ENCODE measurements at places on chromosomes 11 and 22.

DNA sequence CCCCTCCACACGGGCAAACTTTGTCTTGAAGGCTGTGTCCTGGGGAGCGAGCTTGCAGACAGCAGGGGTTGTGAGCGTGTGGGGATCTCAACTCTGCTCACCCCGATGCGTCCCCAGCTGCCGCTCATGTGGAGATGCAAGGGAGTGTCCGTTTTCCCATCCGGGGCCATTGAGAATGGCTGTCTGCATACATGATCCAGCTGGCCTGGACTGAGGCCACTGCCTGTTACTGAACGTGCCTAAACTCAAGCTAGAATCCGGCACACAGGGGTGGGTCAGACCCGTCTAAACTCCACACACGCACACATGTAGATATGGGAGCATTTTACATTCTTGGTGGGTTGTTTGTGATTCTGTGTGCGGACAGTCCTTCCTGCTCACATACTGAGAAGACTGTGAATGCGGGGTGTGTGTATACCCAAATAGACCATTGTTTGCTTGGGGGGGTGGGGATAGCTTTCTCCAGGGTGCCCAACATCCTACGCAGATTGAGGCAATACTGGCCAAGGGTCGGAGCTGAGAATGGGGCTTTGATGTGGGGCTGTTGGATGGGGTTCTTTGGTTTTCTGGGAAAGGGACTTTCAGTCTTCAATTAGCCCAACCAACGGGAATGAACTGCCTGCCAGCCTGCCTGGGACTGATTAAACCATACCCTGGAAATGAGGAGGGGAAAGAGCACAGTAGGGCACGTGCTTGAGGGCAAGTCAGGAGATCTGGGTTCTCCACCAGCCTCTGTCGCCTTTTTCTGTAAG, 60.4 kb downstream of the ST3GAL4 start:
- no peak for DNase-seq

DNA sequence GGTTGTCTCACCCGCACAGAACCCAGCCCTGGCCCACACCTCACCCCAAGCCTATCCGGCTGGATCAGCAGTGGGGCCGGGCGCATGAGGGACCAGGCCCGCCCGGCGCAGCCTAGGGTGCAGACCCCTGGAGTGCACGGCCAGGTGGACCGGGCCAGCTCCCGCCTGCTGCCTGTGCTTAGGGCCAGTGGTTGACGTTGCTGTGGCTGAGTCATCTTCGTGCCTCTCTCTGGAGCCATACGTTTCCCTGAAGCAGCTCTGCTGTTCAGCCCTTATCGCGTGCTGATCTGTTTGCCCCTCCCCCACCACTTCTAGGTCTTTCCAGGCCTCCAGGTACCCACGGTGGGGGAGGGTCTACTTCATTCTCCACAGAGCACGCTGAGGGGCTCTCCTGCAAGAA, 39.5 kb downstream of the CDKN1C start:
- no peak for DNase-seq

DNA sequence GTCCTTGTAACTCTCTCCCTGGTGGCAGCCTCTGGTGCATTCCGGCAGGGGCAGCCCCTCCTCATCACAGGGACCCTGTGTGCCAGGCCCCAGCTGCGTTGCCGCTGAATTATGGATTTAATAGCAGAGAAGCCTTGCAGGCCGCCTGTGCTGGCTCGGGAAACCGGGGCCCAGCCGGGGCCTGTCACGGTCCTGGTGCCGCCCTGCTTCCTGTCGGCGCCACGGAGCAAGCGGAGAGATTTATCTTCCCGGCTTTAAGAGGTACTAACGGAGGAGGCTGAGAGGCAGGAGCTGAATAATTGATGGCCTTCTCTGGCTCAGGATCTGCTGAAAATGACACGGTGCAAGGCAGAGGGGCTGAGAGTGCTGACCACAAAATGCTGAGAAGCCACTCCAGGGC, 54.0 kb upstream of the CCDC188 start:
- no peak for DNase-seq

DNA sequence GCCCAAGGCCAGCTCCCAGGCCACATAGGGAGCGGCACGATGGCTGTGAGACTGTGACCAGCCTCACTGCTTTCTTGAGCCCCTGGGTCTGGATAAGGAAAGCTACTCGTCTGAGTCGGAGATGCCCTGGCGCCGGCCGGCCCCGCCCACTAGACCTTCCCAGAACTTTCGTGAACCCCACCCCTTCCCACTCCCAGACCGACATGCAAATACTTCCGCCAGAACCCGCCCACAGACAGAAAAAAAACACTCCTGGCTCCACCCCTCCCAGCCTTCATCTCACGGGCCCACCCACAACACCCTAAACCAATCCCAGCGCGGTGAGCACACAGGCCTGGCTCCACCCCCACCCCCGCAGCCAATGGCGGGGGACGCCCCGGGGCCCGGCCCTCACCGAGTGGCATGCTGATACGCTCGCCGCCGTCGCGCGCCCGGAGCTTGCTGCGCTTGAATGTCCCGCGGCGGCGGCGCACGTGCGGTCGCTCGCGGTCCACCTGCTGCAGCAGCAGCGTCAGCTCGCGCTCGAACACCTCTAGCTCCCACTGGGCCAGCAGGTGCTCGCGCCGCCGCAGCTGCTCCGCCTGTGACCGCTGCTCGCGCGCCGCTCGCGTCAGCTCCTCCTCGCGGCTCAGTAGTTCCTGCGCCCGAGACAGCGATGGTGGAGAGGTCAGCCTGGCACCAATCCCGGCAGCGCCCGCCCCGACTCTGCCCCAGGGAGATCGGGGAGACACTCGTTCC, 7.0 kb downstream of the MAP3K11 start:
- no peak for DNase-seq

GRCh38 chr22:39686178-39686620, 115.6 kb downstream of the CACNA1I start:
- DNase-seq = no peak

GRCh38 chr11:120940160-120940848, 83.6 kb upstream of the TBCEL start:
- no peak for DNase-seq

GRCh38 chr11:97610000-97610399, 1220.2 kb downstream of the JRKL start:
- DNase-seq = no peak

DNA sequence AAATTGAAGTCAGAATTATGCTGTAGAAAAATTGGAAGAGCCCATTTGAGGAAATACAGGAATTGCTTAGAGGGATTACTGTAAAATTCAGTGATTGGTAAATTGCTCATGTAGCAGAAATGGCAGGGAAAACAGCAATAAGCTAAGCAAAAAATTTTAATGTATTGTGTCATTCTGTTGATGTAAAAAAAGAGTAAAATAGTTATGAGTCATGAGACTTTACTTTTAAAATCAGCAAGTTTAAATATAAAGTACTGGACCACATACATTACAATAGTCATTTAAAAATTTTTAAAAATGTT, 10.4 kb downstream of the PDHX start:
- DNase-seq = no peak

DNA sequence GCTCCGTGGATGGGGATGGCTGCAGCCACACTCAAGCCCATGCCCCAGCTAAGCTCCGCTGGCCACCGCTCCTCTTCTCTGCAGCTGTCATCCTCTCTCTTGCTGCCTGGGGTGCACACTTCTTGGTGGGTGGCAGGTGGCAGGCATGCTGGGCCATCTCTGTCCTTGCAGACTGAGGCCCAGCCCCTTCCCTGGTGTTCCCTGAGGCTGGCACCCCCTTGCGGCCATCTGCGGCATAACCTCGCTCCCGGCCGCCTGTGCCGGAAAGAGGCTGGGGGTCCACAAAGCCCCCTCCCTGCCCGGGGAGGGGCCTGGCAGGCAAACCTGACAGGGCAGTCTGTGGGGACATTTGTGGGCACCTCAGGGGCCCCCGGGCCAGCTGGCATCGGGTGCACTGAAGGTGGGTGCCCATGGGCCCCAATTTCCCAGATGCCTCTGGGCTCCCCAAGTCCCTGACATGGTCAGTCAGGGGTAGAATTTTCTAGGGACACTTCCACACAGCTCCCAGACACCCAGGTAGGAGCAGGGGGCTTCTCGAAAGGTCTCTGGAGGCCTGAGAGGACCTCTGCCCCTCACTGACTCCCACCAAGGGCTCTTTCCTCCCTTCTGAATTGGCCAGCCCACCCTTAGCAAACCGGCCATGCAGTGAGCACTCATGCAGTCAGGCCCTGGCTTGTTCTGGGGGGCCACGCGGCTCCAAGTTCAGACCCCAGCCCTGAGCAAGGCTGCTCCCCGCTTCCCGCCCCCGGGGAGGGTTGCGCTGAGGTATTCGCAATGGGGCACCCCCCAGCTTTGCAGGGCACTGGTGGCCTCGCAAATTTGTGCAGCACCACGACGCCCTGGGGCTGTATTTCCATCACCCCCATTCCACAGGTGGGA, 23.5 kb upstream of the TH start:
- no peak for DNase-seq

DNA sequence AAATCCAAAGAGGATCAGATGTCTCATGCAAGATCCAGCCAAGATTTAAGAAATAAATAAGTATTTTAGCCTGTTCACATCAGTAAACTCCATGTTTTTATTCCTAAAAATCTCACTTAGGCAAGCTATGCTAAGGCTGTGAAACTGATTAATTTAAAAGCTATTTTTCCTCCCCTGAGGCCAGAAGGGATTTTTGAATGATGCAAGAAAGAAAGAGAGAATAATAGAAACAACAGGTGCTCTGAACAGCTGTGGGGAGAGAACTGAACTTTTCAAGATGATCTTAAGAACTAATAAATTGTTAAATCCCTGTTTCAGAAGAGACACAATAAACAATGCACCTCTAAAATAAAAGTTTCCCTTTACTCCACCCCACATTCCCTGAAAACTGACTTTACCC, 241.6 kb downstream of the DLG2 start:
- DNase-seq = no peak

- no peak for DNase-seq
These were observed 460.0 kb downstream of the BUD13 start for GRCh38 chr11:116312570-116313391.

- DNase-seq = no peak
These were observed 31.8 kb downstream of the TPBGL start for GRCh38 chr11:75272391-75272790.

DNA sequence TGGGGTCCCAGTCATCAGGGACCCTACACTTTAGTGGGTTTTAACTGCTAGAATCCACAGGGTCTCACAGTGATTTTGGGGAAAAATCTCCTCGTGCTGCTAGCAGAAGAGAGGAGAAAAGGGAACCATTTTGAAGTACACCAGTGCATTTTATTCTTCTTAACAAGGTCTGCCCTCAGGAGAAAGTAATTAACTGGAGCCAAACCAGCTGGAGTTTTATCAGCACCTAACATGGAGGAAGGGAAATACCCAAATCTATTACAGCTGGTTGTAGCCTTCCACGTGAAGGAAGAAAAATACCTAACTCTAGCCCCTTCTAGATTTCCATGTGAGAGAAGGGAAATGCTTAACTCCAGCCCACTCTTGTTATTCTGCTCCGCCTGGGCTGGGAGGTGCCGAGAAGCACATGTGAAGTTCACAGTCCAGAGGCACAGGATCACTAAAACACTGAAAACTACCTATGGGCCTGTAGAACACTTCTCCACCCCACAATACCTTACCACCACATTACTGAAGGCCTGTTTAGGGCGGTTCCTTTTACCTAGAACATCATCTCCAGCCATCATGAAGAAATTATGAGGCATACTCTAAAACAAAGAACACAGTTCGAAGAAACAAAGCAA, 31.3 kb upstream of the TEAD1 start:
- DNase-seq = no peak

GRCh38 chr11:118415739-118416068, 14.3 kb downstream of the ATP5MG start:
- DNase-seq = no peak

- no peak for DNase-seq
These were observed 48.7 kb downstream of the OTOG start for GRCh38 chr11:17595526-17596309.

- no peak for DNase-seq
These were observed 153.0 kb upstream of the PITPNB start for GRCh38 chr22:28072066-28072465.

GRCh38 chr11:33445761-33446161, 188.6 kb downstream of the HIPK3 start:
- no peak for DNase-seq

DNA sequence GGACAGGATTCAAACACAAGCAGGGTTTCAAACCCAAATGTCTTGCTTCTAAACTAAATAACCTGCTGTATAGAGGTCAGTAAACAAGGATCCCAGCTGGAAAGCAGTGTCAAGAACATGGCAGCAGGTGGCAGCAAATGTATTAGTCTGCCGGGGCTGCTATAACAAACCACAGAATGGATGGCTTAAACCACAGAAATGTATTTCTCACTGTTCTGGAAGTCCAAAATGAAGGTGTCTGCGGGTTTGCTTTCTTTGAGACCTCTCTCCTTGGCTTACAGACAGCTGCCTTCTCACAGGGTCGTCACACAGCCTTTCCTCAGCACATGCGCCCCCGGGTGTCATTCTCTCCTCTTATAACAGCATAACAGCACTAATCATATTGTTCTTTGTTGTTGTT, 65.1 kb upstream of the LRRC55 start:
- peak; percentile 1 for DNase-seq

- no peak for DNase-seq
These were observed 141.0 kb downstream of the ARHGAP42 start for GRCh38 chr11:100827934-100828661.

DNA sequence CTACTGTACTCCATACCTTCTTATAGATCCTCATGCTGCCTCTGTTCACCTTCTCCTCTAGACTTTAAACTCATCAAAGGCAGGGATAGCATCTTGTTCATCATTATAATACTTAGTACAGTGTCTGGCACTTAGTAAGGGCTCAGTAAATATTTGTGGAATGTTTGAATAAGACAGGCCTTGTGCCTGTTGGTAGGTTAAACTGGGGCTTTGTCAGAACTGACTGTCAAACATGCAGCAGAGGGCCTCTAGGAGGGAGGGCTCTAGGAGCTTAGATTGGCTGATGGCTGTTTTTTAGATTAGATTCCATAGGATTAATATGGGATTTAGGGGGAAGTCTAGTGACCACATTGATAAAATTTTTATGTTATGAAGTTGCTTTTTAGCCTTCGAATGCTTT, 70.8 kb downstream of the RNF169 start:
- DNase-seq = no peak

DNA sequence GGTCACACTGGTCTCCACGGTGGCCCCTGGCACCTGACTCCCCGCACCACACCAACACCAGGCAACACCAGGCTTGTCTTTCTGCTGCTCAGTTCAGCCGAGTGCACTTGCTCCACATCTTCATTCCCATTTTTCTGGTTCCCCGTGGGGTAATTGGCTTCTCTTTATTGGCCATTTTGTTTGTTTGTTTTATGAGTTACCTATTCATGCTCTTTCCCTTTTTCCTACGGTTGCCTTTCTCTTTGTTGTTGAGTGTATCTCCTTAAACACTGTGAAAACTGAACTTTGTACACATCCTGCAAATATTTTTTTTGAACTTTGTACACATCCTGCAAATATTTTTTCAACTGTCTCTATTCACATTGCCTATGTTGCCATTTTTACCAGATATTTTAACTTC, 834.0 kb downstream of the BRD1 start:
- no peak for DNase-seq
